Left lung (tissue), 14 donors: ENCODE measurements at places on chromosomes 6 and 20.

DNA sequence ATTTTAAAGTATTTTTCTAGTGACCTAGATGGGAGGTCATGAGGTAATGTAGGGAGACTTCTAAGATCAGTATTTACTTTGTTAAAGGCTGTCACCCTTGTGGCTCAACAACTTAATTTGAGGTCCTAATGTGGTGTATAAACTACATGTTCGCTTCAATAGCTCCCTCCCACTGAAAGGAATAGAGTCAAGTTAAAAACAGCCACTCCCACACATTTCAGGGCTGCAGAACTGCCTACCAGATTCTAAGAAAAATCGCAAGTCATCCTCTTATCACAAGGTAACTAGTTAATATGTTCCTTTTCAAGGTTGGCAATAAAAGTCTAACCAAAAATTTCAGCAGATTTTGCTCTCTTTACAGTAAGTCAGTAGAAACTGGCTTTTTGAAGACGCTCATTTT, 15.1 kb downstream of the GSTA1 start:
- H3K27me3 ChIP-seq: no peaks in the 10 kb centered on the region
- H3K36me3 ChIP-seq: no peaks in the 10 kb centered on the region
- no peak for DNase-seq

- no peaks in the 10 kb centered on the region for H3K4me1 ChIP-seq
- no peaks in the 10 kb centered on the region for H3K36me3 ChIP-seq
- no peak overlapping the region for H3K4me3 ChIP-seq
- H3K27ac ChIP-seq: no peak overlapping the region
- no peak for DNase-seq
These were observed 365.7 kb upstream of the EPHA7 start for GRCh38 chr6:93784794-93785693.

- DNase-seq: no peak
- H3K4me1 ChIP-seq: peaks cover 72% of the 10 kb centered on the region
- H3K4me3 ChIP-seq: no peak overlapping the region
- H3K27ac ChIP-seq: no peak overlapping the region
- no peaks in the 10 kb centered on the region for H3K27me3 ChIP-seq
- H3K36me3 ChIP-seq: no peaks in the 10 kb centered on the region
These were observed 55.4 kb downstream of the GFOD1 start for GRCh38 chr6:13431861-13432465.

- H3K4me1 ChIP-seq: peaks cover 21% of the 10 kb centered on the region
- no peak overlapping the region for H3K4me3 ChIP-seq
These were observed 6.8 kb downstream of the CDKN1A start for GRCh38 chr6:36685166-36685924.

DNA sequence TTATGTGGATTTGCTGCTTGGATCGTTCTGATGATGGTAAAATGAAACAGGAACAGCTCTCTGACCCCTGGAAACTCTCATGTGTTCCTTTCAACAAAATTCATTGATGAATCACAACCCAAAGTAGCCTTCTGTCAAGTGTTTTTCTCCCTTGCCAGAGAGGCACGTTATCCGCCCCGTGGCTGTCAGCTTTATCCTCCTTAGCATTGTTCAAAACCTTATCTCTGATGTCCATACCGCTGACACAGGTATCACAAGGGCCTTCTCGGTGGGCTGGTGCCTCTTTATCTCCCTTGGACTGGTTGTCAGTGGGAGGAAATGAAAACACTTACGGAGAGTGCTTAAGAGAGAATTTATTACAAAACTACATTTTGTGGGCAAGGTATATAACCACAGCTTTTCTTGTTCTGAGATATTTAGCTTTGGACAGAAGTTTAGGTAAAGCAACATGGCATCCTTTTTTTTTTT, 84.9 kb downstream of the TIAM2 start:
- no peak overlapping the region for H3K4me3 ChIP-seq
- no peaks in the 10 kb centered on the region for H3K27me3 ChIP-seq
- H3K4me1 ChIP-seq: no peaks in the 10 kb centered on the region
- no peak for DNase-seq
- no peak overlapping the region for H3K27ac ChIP-seq

GRCh38 chr20:53346335-53346648, 247.3 kb downstream of the ZNF217 start:
- peaks cover 5% of the 10 kb centered on the region for H3K27me3 ChIP-seq
- H3K36me3 ChIP-seq: no peaks in the 10 kb centered on the region
- no peak overlapping the region for H3K4me3 ChIP-seq
- no peak overlapping the region for H3K27ac ChIP-seq
- DNase-seq: no peak

GRCh38 chr6:114740547-114740946, 397.7 kb upstream of the HS3ST5 start:
- H3K4me1 ChIP-seq: no peaks in the 10 kb centered on the region
- H3K4me3 ChIP-seq: no peak overlapping the region
- H3K36me3 ChIP-seq: no peaks in the 10 kb centered on the region
- H3K27ac ChIP-seq: no peak overlapping the region
